Hematopoietic multipotent progenitor cell treated with erythropoietin and hydrocortisone succinate and interleukin-3 and kit ligand, for 15 days (in vitro differentiated cells): ENCODE measurements at places on chromosomes 1 and 21.

- no peak for DNase-seq
Observed at GRCh38 chr1:155977690-155978324, 540 bp downstream of the ARHGEF2 start.

- no peak for DNase-seq
Observed at GRCh38 chr1:210850556-210850955, 283.4 kb downstream of the KCNH1 start.

DNA sequence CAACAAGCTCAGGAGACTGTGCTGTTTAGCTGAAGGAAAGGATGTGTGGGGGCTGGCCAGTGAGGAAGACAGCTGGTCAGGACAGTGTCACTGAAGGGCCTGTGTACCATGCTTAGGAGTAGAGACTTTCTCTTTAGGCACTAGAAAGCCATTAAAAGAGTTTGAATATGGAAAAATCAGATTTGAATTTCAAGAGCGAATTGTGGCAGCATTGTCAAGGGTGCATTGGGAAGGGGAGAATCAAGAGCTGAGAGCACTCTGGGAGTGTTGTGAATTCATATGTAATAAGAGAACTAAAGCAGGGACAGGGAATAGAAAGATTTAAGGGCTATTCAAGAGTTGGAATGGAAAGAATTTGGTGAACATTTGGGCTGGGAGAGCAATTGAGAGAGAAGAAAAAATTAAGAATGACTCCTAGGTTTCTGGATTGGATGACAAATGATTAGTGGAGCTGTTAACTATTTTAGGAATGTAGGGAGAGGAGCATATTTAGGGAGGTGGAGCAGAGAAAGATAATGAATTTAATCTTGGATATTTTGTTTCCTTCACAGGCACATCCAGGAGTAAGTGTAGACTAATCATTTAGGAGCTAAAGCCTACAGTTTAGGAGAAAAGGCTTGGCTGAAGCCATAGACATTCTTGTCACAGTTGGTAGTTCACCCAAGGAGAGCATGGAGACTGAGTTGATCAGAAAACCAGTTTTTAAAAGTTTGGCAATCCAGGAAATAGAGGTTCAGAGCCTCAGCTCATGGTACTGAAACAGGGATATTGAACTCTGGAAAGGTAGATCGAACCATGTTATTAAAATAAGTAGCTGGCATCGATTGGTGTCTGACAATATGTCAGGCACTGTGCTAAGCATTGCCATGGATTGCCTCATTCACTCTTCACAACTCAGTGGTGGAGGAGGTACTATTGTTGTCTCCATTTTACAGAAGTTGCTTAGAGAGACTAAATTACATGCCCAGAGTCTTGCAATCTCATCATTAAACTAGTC, 23.1 kb upstream of the TOR3A start:
- DNase-seq = no peak

DNA sequence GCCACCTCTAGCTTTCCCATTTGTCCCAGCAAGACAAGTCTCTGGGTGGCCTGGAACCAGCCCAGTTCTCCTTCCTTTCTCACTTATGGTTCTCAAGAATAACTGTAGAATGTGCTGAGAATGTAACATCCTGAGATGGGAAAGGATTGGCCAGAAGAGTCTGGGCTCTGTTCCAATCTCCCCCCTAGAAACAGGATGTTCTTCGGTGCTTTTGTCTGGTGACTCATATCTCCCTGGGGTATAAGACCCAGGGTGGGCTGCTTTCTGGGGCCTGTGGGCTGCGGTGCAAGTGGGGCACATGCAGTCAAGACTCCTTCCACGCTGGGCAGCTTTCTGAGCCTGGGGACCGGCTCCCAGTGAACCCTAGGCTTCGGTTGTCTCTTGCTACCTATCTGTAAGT, 251.2 kb upstream of the POU3F1 start:
- DNase-seq = no peak

- DNase-seq = no peak
Observed at GRCh38 chr1:119453021-119453420, 38.1 kb downstream of the HSD3B2 start.

DNA sequence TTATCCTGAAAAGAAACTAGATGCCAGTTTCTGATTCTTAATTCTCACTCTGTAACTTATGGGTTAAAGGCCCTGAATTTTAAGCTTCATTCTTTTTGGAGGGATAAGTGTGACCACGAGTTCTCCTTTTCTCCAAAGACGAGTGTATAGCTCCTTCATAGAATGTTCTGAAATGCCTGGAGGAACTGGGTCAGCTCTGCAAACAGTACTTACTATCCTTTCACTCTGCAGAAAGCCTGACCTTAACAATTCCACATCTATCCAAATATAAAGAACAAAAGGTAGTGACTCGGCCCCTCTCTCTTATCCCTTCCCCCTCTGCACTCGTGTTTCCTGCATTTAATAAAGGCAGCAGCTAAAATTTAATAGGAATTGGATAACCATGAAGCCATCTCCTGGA, 150.5 kb downstream of the LYPLAL1 start:
- no peak for DNase-seq

DNA sequence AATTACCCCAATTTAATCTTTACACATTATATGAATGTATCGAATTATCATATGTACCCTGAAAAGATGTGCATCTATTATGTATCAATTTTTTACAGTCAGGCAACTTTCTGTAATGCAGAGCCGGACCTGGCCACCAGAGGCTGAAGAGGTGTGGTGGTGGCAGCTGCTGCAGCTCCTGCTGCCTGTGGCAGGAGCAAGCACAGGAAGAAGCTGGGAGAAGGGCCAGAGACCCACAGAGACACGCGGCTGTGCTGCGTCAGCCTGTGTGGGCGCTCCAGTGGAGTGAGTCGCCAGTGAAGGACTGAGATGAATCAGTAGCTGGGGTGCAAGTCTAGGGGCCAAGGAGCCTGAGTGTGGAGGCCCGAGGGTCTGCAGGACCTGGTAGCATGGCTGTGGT, 74.3 kb upstream of the COG2 start:
- no peak for DNase-seq

- no peak for DNase-seq
Observed at GRCh38 chr21:42527489-42528158, 14.0 kb downstream of the SLC37A1 start.

GRCh38 chr1:201557572-201557958, 18.6 kb downstream of the NAV1 start:
- DNase-seq = no peak

DNA sequence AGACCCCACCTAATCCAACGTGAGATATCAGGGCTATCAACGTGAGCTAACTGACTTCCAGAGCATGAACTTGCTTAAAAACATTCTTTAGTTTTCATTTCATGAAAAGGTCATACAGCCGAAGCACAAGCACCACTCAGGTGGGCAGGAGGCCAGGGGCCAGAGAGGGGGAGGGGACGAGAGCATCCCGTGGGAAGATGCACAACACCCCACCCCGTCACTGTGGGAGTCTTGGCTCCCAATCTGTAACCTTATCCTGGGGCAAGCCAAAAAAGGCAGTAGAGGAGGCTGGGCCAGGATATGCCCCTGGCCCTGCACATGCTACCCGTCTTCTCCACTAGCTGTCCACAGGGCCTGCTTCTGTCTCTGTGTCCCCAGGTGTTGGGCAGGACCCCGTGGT, 31.4 kb downstream of the SSBP3 start:
- DNase-seq = no peak

DNA sequence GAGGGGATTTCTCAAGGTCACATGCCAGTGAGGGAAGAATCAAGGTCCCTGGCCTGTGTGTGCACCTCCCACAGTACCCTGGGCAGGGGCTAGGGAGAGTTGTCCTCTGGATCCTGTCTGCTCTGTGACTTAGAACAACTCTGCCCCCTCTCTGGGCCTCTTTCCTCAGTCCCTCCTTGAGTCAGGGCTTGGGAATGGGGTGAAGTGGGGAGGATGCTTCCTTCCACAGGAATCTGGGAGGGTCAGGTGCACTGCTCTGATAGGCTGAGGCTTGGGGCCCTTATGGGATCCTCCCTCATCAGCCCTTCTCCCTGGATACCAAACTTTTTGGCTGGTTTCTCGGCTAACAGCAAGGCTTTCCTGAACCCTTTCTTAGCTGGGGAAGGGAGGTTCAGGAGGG, 2.5 kb downstream of the TRNP1 start:
- no peak for DNase-seq

- no peak for DNase-seq
Observed at GRCh38 chr1:23575226-23575810, 16.0 kb upstream of the ID3 start.

DNA sequence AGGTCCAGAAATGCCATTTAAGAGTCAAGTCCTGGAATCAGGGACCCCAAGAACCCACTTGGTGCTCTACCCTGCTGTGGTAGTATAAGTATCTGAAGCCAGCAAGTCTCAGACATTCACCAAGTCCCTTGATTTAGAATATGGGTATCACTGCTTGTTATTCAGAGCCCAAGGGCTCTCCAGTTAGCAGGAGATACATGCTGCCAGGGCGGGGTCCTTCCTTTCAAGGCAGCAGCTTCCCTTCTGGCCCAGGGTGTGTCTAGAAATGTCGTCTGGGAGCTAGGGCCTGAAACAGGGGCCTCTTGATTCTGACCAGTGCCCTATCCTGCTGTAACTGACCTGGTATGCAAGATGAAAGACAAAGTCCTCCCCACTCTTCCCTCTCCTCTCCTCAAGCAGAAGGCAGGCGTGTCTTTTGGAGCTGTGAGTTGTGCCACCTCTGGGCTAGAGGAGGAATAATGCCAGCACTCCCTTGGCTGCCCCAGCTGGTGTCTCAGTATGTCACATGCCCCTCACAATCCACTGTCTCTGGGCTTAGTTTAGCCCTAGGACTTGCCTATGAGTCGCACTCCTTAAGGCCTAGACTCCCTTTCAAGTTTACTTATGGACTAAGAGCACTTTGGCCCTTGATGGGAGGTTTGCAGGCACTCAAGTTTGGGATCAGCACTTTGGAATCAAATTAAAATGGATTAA, 200.2 kb downstream of the MRPL39 start:
- no peak for DNase-seq

- no peak for DNase-seq
Observed at GRCh38 chr1:203028784-203029553, 2.7 kb downstream of the PPFIA4 start.

DNA sequence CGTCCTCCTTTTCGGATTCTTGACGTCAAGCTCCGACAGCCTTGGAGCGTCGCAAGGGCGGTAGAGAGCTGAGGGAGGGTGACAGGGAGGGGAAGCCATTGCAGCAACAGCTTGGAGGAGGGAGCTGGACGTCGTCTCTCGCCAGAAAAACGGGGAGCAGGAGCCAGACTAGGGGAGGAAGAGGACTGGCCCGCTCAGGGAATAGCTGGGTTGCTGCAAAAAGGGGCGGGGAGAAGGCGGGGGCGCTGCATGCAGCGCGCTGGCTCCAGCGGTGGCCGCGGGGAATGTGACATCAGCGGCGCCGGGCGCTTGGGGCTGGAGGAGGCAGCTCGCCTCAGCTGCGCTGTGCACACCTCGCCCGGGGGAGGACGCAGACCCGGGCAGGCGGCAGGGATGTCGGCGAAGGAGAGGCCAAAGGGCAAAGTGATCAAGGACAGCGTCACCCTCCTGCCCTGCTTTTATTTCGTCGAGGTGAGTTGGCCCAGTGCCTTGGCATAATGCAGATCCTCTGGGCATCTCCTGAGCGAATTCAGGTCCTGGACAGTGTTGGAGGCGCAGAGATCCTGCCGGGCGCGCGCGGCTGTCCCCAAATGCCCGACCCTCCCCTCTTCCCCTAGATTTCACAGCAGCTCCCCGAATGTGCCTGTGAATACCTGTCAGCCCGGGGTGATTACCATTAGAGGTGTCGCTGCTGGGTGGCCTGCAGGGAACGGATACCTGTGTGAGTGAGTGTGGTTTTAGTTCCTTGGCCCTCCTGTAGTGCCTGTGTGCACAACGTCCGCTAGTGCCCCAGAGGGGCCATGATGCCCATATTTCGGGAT, at the start of gene PLPPR4:
PLPPR4 (plus strand) TSS at position 292 of the 821 bp plus-strand sequence; CDS start at position 394, 102 bp downstream.
- no peak for DNase-seq

GRCh38 chr1:236257216-236257615, 24.5 kb downstream of the ERO1B start:
- no peak for DNase-seq

DNA sequence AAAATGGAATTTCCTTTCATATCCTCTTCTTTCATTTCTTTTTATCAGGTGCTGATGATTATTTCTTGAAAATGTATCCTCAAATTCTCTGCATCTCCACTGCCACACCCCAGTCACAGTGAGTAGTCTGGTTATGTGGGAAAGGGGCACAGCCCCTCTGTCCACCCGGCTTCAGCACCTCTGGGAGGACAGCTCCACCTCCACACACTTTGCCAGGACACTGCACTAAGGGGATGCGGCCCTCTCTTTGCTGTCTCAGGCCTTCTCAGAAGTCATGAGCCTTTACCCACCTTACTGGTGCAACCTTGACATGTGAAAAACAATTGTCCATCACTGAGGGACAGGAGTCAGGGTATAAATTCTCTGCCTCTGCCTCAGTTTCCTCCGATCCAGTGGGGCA, 433.1 kb downstream of the PCP4 start:
- DNase-seq = no peak

DNA sequence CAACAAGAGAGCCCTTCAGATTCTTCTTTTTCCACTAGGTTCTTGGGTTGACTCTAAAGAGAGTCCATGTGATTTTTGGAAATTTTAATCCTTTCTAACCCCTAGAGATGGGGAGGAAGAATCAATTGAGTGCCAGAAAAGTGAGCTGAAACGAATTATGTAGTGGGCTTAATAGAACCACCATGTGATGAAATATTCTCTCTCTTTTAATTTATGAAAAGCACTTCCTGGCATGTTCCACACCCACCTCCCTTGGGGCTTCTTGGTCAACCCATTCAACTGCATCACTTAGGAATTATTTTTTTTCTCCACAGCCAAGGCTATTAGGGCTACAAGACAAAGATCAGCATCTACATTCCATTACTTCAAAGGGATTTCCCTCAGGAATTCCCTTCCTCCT, 79.6 kb downstream of the ZC3H11B start:
- no peak for DNase-seq

- DNase-seq = no peak
Observed at GRCh38 chr1:210800301-210800700, 333.6 kb downstream of the KCNH1 start.

- no peak for DNase-seq
Observed at GRCh38 chr21:40556442-40556968, 290.5 kb downstream of the DSCAM start.

- DNase-seq = no peak
Observed at GRCh38 chr1:170200621-170201397, 55.0 kb downstream of the NTMT2 start.

- DNase-seq = no peak
Observed at GRCh38 chr1:233459968-233460367, 132.4 kb downstream of the MAP3K21 start.

DNA sequence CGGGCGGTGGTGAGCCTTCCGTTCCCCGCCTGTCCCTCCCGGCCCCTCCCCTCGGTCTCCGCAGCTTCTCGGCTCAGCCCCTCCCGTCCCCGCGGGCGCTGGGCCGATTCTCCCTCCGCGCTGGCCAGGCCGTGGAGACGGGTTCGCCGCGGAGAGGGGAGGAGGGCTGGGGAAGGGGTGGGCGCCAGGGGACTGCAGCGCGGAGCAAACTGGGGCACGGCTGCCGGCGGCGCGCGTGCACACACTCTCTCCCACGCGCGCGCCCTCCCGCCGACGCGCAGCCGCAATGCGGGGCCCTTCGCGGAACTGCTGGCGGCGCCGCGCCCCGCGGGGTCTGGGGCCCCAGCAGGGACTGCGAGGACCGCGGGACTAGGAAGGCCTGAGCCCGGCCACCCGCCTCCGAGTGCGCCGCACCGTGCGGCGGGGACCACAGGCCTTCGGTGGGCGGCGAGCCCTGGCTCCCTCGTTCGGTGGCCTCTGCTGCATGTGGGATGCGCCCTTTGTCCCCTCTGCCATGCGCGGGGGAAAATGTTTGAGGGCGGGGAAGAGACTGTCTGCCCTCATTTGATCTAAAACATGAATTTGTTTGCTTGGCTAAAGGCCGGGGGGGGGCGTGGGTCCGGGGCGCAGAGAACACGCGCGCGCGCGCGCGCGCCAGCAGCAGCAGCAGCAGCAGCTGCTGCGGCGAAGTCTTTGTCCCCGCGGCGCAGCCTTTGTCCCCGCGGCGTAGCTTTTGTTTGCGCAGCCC, 90.7 kb upstream of the VAMP3 start:
- no peak for DNase-seq
